ENCODE measurements at places on chromosomes 6 and 20.

GRCh38 chr6:33694977-33695376, 16.5 kb downstream of the UQCC2 start:
- ATAC-seq, result peak; percentile 2

DNA sequence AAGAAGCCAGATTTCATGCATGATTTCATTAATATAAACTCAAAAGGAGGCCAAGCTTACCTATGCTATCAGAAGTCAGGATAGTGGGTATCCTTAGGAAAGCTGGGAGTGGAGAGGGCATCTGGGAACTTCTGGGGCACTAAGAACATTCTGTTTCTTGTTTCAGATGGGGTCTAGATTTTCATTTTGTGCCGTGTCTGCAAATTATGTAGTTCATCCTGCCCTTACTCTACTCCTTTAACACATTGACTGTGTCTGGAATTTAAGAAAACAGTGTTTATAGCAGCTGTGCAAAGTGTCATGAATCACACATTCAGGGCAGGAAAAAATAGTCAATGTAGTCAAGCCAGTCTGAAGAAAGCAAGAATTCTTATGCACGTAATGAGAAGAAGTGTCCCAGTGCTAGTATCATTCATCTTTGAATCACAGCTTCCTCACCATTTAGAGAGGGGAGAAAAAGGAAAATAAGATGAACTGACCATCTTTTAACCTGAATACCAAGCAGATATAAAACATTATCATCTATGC, 11.6 kb upstream of the SPTLC3 start:
- no peak for ATAC-seq

- no peak for ATAC-seq
These were observed 825 bp downstream of the RIMS1 start for GRCh38 chr6:71887006-71887743.

DNA sequence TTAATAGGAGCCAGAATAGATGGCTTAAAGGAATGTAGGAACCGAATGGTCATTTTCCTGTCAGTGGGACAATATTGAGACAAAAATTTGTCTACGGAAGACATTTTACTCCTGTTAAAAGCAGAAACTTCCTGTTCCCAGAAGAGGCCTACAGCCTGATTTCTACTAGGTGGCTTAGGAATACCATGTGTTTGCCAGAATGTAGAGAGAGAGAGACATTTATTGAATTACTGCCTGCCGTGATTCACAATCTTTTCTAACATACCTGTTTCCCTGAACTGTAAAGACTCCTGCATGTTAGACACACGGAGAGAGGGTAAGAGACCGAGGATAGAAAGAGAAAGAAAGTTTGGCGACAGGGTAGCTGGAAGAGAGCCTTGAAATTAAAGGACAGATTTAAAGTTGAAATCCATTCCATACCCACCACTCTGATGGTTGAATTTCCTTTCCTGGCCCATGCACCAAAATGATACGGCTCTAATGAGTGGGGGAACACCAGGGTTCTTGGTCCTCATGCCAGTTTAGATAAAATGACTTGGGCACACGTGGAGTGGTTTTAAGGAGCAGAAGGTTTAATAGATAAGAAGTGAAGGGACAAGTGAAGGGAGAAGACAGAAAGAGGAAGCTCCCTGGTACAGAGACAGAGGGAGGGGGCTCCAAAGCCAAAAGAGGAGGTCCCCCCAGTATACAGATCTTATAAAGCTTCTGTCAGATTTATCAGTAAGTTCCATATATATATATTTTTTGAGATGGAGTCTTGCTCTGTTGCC, 22.5 kb downstream of the NCOA3 start:
- ATAC-seq, result no peak

DNA sequence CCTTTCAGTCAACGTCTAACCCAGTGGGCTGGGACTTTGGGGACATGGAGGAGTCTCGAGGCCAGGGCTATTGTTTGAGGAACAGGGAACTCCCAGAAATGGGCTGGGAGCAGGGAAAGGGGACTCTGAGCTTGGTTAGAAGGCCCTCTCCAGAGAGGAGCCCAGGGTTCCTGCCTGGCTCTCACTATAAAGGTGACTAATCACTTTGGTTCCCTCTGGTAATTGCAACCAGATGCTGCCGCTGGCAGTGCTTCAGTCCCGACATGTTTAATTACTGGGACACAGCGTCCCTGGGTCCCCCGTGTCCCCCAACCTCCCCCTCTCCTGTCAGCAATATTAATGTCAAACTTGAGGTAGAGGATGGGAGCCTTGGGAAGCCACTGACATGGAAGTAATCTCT, 5.0 kb upstream of the GDF5 start:
- ATAC-seq, result no peak

Data from esophagus mucosa (tissue), 1 donor.